ENCODE measurements at places on chromosomes 1 and 21.

DNA sequence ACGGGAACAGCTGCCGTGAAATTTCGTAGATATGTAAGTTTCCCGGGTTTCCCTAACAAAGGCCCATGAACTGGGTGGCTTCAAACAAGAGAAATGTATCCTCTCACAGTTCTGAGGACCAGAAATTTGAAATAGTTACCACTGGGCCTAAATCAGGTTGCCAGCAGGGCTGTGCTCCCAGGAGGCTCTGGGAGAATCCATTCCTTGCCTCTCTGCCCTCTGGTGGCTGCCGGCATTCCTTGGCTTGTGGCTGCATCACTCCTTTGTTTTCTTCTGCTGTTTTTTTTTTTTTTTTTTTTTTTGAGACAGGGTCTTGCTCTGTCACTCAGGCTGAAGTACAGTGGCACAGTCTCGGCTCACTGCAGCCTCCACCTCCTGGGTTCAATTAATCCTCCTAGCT lies 23.7 kb downstream of the UMODL1 start:
- DNase-seq, result no peak

GRCh38 chr1:161207173-161207572 lies 5.0 kb downstream of the NDUFS2 start:
- DNase-seq, result no peak

GRCh38 chr1:155297384-155297783 lies 3.9 kb downstream of the PKLR start:
- no peak for DNase-seq

DNA sequence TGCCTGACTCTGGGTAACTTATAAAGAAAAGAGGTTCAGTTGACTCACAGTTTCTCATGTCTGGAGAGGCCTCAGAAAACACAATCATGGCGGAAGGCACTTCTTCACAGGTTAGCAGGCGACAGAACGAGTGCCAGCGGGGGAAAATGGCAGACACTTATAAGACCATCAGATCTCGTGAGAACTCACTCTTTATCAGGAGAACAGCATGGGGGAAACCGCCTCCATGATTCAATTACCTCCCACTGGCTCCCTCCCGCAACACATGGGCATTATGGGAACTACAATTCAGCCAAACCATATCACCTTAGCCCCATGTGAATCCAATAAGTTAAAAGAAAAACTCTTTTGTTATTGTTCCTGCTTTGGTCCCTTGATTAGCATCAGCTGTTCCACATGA lies 725.2 kb downstream of the LRRIQ3 start:
- DNase-seq, result no peak

DNA sequence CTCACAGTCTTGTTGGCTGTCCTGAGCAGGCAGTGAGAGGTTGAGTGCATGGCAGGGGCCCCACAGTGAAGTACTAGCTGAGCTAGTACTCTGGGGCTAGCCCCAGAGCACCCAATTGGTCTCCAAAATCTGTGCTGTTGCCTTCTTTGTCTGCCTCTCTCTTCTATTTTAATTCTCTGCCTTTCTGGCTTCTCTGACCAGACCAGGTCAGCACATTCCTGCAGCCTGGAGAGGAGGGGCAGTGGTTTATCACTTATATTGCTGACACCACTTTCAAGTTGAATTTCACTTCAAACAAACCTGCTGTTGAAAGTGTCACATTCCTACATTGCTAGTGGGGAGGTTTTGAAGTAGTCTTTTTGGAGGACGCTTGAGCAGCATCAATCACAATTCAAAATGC lies 628.7 kb downstream of the PTPRU start:
- no peak for DNase-seq

- no peak for DNase-seq
These were observed 64.9 kb upstream of the F3 start for GRCh38 chr1:94606471-94606870.

DNA sequence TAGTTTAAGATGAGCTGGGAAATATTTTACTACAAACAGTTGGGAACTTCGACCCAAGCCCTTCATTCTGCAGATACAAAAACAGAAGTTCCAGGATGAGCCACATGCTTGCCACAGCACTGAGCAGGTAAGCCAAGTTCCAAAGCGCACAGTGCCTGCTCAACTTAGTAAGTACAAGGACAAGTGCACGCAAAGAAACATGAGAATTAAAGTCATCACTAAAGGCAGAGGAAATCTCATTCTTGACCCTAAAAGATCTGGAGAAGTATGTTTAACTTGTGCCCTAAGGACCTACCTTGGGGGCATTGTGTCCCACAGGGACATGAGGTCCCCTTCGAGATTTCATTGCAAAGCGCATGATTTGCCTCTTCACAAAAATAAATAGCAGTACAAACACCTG lies 1.2 kb upstream of the UBAP2L start:
- peak; percentile 18 for DNase-seq

DNA sequence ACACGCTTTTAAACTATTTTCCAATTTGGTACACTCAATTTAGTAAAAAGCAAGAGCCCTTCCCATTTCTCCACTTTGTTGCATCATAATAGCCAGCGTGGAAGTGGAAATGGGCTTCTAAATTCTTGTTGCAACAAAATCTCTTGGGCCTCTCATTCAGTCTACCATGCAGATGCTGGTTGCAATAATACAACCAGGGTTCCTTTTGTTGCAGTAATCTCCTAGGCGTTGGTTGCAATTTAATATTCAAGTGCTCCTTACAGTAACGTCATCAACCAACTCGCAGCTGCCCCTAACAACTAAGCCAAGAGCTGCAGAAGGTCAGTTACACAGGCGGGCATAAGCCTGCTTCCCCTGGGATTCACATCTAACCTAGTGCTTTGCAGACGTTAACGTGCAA lies 2.7 kb upstream of the HDGF start:
- no peak for DNase-seq

DNA sequence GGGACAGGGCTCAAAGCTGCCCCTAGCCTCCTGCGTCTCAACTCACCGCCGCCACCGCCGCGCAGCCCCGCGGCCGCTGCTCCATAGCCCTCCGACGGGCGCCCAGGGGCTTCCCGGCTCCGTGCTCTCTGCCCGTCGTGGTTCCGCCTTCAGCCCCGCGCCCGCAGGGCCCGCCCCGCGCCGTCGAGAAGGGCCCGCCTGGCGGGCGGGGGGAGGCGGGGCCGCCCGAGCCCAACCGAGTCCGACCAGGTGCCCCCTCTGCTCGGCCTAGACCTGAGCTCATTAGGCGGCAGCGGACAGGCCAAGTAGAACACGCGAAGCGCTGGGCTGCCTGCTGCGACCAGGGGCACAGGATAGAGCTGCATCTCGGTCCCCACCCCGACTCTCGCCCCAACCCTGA lies at the start of gene TNFRSF25:
TSS of gene TNFRSF25 (minus strand) at position 151 of the 400 bp plus-strand sequence. CDS start at position 85, 66 bp downstream.
- DNase-seq, result peak; percentile 67

DNA sequence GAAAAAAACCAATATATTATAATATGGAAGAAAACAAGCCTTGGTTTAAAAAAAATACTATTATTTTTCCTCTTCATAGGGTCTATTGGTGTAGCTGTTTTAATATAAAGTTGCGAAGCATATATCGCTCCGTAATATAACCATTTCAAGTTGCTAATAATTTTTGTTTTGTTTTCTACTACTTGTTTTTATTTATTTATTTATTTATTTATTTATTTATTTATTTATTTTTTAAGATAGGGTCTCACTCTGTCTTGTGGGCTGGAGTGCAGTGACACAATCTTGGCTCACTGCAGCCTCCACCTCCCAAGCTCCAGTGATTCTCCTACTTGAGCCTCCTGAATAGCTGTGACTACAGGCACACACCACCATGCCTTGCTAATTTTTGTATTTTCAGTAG lies 46.4 kb downstream of the PRDM2 start:
- DNase-seq, result no peak

DNA sequence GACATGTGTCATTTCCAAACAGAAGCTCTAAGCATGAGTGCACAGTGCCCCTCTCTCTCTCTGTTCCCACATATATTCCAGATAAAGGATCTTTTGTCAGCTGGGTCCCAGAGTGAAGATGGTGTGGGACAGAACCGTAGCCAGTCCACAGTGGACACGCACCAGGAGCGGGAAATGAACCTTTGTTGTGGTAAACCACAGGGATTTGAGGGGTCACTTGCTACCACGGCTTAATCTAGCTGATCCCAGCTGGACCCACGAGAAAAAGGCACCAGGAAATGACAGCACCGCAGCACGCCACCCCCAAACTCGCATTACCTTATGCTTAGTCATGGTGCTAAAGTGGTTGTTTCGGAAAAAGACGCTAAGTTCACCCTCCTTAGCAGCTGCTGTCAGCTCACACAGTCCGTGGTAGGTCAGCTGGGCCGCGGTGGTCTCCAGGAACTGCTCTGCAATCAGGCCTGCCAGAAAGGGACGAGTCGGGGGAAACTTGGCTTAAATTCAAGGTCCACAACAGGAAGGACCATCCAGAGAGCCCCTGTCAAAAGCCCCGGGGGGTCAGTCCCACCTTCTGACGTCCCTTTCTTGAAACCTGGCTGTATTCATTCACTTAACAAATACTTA lies 7.5 kb downstream of the MINDY1 start:
- DNase-seq, result no peak

GRCh38 chr1:85201340-85202091 lies 700 bp upstream of the SYDE2 start:
- peak; percentile 60 for DNase-seq

DNA sequence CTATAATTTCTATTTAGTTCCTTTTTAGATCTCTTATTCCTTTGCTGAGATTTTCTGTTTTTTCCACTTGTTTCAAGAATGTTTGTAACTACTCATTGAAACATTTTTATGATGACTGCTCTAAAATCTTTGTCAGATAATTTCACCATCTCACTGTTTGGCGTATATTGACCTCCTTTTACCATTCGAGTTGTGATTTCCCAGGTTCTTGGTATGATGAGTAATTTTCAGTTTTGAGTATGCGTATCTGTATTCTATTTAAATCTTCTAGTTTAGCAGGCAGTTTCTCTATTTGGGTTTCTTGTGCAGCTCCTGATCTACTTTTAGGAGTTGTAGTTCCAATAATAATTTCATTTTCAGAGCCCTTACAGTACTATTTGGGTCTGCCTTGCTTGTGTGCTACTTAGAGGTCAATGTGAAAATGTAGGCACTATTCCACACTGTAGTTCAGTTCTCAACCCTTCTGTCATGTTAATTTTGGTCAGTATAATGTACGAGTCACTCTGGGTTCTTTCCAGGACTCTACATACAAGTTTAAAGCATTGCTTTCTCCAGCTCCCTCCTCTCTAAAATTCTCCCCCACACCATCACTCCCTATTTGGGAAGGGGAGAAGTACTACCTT lies 115.5 kb downstream of the ACBD6 start:
- DNase-seq, result no peak

DNA sequence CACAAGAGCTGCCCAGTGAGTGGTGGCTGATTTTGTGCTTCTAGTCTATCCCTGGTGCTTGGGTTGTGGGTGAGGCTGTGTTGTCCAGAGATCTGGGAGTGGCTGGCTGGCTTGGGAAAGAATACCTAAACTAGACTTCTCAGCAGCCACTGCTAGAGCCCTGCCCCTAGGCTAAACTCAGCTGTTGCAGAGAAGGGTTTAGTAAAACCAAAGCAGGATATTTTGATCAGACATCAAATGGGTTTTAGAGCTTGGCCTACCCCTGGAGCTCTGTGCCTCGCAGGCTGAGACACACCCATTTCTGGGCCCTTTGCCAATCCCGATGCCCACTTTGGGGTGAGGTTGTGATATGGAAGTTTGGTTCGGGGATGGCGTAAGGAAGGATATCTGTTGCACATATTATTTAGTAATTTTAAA lies 88.5 kb downstream of the UCK2 start:
- DNase-seq, result no peak

- DNase-seq, result no peak
These were observed 3.0 kb upstream of the SPATC1L start for GRCh38 chr21:46187261-46187660.

GRCh38 chr1:79042539-79042938 lies 36.0 kb upstream of the ADGRL4 start:
- no peak for DNase-seq

DNA sequence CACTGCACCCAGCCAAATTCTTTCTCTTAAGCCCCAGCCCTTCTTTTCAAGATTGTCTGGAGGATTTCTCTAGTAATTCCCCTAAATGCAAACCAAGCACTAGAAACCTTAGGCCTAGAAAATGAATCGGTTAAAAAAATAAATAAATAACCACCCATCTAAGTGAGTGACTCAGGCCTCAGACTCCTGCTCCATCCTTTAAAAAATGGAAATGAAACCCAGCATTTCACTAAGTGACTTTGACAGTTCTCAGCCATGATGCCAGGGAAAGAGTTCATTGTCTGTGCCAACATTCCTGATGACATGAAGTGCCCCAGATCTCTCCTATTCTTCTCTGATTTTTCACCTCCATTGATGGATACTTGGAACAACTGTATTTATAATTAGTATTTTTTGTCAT lies 415.2 kb upstream of the DAB1 start:
- DNase-seq, result no peak

Measured in CD4-positive, alpha-beta T cell treated with Interleukin-4 for 1 hour (primary cell).